ENCODE measurements at places on chromosomes 2 and 18.

- no peak for DNase-seq
Observed at GRCh38 chr2:24730481-24730880, 62.7 kb downstream of the PTRHD1 start.

GRCh38 chr18:27014841-27015240 lies 149.3 kb upstream of the AQP4 start:
- DNase-seq: no peak

GRCh38 chr2:198660501-198660900 lies 797.2 kb downstream of the SATB2 start:
- DNase-seq: no peak

DNA sequence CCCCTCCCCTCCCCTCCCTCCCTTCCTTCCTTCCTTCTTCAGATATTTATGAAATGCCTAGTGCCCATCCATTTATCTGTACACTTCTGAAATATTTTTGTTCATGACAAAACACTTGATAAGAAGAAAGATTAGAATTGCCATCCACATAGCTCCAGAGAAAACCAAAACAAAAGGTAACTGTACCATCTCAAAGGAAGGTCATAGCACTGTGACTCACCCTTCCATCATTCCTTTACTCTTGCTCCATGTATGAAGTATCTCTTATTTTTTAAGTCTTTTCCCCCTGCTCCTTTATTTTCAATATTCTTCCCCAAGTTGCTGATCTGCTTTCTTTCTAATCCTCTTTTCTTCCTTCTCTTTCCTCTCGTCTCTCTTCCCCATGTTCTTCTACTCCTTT lies 9.9 kb downstream of the CNTNAP5 start:
- DNase-seq: no peak

DNA sequence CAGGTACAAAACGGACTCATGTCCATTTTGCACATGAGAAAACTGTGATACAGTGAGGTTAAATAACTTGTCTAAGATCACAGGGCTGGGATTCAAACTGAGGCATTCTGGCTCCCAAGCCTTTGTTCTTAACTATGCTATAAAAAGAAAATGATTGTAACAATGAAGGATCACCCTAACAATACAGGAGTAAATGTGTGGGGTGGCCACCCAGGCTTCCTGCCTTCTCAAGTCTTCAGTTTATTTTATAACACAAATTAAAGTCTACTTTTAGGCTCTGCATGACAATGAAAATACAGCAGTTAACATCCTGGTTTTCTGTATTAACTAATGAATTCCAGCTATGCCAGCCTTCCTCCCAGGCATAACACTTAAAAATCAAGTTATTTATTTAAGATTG lies 7.6 kb downstream of the WDFY1 start:
- DNase-seq: no peak

- DNase-seq: no peak
Observed at GRCh38 chr2:222919841-222920526, 59.1 kb downstream of the ACSL3 start.

DNA sequence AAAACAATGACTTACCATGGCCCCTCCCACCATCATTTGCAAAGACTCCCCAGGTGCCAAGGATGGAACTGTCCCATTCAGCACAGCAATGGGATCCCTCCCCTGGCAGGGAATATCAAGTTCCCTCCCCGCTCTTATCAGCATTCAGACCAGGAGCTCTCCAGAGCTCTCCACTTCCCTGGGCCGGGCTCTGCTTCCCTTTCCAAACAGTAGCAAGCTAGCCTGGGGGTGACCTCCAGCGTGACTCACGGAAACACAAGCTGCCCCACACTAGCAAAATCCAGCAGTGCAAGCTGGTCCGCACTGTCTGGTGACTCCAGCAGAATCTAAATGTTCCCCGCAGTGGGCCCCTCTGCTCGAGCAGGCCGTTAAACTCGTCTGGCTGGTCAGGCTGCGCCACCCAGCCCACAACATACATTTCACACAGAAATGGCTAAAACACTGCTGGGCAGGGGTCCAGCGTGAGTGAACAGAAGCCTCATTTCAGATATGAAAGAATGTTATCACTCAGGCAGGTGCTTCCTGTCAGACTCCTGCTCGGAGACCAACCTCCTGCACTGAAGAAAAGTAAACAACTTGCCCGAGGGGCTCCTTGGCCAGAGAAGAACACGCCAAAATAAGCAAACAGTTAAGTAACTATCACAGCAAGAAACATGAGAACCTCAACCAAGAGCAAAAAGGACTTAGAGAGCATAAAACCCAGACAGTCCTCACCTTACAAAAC lies 33.9 kb downstream of the STAT1 start:
- DNase-seq: no peak

DNA sequence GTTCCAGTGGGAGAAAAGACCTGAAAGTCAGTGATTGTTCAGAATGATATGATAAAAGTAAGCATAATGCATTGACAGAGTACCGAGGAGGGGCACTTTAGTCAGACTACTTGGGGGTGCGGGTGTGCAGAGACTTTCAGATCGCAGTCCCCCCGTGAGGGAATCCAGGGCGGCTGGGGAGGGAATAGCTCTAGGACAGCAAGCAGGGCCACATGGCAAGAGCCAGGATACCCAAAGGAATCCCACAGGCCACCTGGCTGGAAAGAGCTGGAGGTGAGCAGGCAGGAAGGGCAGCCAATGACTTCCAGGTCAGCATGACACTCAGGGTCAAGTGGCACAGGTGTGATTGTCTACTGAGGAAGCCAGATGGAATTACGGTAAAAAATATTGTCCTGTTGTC lies 157.5 kb downstream of the CYP26B1 start:
- DNase-seq: no peak

DNA sequence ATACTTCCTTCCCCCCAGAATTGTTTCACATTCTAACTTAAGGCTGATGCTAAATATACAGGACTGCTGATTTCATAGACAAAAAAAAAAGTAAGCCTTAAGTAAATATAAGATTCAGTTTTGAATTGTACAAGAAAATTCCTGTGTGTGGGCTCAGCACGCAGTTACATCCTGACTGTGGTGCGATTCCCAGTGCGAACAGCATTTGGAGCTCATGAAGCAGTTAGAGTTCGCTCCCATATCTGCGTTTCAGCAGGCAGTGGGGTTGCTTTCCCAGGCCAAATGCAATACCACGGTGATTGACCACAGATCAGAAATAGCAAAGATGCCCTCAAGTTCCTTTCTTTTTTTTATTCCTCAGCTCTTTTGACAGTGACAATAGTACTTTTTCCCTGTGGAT lies 75.6 kb downstream of the SATB2 start:
- DNase-seq: no peak

DNA sequence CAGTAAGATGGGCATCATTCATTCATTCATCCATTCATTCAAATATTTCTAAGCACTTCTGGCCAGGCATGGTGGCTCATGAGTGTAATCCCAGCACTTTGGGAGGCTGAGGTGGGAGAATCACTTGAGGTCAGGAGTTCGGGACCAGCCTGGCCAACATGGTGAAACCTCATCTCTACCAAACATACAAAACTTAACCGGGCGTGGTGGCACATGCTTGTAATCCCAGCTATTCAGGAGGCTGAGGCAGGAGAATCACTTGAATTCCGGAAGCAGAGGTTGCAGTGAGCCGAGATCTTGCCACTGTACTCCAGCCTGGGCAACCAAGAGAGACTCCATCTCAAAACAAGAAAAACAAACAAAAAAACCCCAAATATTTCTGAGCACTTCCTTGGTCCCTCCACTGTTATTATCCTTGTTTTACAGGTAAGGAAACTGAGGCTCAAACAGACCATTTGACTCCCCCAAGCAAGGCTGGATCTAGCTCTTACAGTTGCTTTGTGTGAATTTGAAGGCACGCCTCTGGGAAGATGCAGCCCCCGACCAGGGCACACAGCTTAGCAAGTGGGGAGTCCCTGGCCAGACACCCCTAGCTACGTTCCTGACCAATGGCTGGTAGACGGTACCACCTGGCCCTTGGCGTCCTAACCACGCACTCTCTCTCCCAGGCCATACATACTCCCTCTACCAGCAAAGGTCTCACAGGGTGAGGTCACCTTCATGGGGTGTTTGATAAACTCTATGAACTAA lies 50.6 kb upstream of the ODC1 start:
- no peak for DNase-seq

GRCh38 chr2:150811259-150811855 lies 323.9 kb upstream of the RND3 start:
- no peak for DNase-seq

DNA sequence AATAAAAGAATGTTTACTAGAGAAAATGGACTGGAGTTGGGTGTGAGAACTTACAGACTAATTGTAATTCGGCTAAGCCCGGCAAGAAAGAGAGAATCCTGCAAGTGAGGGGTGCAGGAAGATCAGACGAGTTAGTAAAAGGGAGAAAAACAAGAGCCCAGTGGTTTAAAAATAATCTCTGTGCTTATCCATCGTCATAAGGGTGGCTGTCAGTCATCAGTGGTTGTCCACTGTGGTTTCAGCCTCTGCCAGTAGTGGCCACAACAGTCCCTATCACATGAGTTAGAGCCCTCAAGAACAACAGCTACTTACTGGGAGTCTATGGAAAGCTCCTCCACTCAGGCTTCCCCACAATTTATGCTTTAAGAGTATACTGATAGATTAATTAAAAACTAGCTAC lies 239.8 kb downstream of the SETBP1 start:
- DNase-seq: no peak

DNA sequence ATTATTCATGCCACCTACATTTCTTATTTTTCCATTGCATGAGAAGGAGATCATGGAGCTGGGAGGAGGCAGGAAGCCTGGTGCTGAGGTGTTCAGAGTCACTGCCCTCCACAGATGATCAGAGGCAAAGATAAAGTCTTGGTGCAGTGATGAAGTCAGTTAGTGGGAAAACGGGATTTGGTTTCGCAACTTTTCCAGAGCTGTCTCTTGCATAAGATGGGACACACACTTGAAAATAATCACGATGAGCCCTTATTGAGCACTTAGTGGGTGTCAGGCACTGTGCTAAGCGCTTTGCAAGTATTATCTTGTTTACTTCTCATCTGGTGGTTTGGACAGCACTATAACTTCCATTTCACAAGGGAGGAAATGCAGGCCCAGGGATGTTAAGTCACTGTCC lies 222.1 kb upstream of the SMAD2 start:
- no peak for DNase-seq
